ENCODE measurements at places on chromosomes 3 and 15.

DNA sequence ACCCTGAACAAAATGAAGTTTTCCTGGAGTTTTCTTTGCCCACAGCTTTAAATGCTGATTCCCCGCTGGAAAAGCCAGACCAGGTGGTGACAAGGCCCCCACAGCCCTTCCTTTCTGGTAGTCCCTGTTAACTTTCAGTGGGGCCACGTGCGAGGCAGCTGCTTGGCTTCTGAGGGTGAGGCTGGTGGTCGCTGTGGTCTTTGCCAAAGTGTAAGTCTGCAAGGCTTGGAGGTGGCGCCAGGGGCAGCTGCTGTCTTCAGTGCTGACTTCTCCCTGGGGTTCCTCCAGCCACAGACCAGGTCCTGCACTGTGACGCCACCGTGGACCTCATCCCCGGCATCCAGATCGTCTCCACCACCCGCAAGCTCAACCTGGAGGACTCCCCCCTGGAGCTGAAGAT lies 54.1 kb upstream of the TAMM41 start:
- DNase-seq: no peak

- no peak for DNase-seq
Observed at GRCh38 chr3:14392231-14392630, 10.2 kb upstream of the SLC6A6 start.

DNA sequence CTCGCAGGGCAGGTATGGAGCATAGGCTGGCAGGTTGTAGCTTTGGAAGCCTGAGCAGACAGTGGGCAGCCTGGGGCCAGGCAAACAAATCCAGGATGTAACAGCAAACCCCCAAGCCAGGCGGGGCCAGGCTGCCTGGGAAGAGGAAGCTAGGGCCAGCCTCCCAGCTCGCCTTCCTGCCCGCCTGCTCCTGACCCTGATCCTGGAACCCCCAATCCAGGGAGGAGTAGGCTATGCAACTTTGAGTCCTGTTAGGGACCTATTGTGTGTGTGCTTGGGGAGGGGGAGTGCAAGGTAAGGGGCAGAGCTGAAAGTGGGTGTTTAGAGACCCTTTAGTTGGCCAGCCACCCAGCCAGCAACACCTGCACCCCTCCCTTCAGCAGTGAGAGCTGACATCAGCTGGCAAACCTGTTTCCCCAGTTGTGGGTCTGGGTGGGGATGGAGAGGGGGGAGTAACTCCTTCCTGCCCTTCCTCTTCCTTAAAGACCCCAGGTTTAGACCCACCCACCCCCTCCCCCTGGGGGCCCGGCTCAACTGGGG lies 2.5 kb downstream of the NBEAL2 start:
- no peak for DNase-seq

DNA sequence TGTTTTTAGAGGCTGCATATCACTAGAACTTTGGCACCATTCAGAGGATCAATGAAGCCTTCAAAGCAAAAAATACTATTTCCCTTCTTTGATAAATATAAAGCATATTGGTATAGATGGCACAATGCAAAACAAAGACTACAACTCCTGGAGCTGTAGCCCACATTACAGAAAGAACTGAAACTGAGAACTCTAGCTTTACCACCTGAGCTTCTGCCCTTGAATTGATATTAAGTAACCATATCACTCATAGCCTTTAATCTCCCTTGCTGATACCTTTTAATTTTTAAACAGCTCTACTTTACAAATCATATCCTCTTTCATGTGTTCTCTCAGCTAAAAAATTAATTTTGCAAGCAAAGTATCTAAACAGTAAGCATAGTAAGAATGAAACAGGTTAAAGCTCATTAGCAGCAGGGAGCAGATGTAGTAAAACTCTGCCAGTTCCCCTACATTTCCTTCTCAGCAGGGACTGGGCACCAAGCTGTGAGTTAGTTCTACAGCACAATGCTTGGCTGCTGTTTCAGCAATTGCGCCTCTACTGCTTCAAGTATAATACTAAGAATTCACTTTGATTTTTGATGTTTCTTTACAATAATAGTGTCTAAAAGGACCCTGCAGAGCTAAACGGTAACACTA lies 97.9 kb upstream of the NANOGP8 start:
- DNase-seq: no peak

DNA sequence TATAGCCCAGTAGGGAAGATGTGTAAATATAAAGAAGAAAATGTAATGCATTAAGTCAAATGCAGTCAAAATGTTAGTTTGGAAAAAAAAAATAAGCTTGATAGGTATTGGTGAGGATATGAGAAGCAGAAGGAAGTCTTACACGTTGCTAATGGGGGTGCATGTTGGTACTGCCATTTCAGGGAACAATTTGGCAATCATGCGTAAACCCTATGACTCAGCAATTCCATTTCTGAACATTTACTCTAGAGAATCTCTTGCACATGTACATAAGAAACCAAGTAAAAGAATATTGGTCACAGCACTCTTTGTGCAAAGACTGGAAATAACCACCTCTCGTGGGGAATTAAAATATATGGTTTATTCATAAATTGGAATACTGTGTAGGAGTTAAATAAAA lies 35.5 kb upstream of the TIMP4 start:
- no peak for DNase-seq

DNA sequence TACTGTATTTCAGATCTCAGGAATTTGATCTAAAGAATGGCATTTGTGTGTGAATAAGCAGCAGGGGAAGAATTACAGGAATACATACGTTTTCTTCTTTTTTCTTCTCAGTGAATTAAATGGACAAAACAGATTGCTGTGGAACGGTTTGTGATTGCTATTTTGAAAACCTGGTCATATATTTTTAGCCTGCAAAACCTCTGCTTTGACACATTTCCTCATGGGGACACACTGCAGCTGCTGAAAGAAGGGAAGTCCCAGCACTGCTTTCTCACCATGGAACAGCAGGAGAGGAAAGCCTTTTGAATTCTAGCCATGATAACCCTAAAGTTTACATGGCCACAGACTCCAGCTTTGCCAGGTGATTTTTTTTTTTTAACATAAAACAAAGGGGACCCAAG lies 315.0 kb downstream of the OXSM start:
- DNase-seq: no peak

GRCh38 chr15:61025781-61026180 lies 203.3 kb downstream of the RORA start:
- no peak for DNase-seq

DNA sequence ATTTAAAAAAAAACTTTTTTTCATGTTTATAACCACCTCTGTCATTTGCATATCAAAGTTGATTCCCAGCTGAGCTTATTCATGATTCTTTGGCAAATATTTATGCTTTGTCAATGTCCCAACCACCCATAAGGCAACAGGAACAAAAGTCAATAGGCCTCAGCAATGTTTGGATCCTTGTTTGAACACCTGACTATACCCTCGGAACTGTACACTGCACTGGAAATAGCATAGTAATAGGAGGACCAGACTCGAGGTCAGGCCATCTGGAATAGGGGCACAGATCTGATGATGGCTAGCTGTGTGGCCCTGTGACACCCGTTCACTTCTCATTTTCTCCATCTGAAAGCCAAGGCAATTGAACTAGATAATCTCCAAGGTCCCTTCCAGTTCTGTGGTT lies 301.7 kb upstream of the ATP11B start:
- no peak for DNase-seq

Measured in stimulated activated CD8-positive, alpha-beta memory T cell treated with anti-CD3 and anti-CD28 coated beads, Interleukin-7, amount 100 ng/mL, for 1 hour (primary cell).